ENCODE measurements at places on chromosomes 5 and 9.

GRCh38 chr9:20065046-20065445, 276.2 kb upstream of the SLC24A2 start:
- no peak for DNase-seq

GRCh38 chr5:59684388-59685190, 208.9 kb downstream of the PDE4D start:
- DNase-seq = no peak

DNA sequence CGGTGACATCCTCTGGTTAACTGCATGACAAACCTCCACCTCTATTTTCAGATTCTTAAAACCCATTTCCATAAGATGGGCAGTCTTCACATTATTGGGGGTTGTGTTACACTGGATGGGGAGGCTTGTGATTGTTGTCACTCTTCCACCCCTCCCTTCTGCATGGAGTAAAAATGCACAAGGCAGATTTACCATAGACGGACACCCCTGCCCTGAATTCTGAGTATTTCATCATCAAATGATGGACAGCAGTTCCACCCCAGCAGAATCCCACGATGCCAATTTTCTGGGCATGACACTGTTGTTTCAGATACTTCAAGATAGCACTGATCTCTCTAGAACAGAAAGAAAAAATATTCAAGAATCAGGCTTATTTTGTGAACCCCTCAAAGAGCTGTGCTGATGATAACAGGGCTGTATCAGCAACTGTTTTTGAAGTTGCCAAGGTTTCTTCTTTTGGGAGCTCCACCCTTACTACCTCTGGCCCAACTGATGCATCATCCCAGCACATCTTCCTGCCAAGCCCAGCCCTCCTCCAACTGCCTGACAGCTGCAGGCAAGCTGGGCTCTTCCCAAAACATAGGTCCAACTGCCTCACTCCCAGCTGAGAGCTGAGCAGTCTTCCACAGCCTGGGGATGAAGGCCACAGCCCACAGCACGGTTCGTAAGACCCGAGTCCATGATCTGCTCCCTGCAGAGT, 21.4 kb downstream of the CMBL start:
- no peak for DNase-seq

- no peak for DNase-seq
Measured at GRCh38 chr5:137665678-137666460, 70.0 kb downstream of the KLHL3 start.

- DNase-seq = no peak
Measured at GRCh38 chr9:89274838-89275237, 36.2 kb upstream of the CKS2 start.

GRCh38 chr9:89225991-89226471, 47.4 kb upstream of the SHC3 start:
- no peak for DNase-seq

- DNase-seq = no peak
Measured at GRCh38 chr5:2000591-2000990, 117.9 kb upstream of the IRX4 start.

- peak; percentile 58 for DNase-seq
Measured at GRCh38 chr5:73786043-73786831, 160.2 kb downstream of the ARHGEF28 start.

DNA sequence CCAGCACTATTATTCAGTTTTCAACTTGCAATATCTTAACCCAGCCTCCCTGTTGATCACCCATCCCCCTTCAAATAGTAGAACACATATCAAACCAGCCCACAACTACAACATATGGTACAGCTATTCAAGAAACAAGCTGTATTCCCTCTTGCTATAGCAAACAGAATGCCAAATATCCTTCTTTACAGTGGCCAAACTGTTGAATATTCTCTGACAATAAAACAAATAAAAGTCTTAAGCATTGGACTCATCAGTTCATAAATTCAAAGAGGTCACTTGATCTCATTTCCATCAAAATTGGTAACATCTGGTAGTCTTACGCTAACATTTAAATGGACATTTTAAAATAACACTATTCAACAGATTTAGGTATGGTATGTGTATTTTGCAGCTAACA, 350.8 kb downstream of the EFNA5 start:
- DNase-seq = no peak

GRCh38 chr9:82745919-82746318, 317.0 kb downstream of the RASEF start:
- no peak for DNase-seq

DNA sequence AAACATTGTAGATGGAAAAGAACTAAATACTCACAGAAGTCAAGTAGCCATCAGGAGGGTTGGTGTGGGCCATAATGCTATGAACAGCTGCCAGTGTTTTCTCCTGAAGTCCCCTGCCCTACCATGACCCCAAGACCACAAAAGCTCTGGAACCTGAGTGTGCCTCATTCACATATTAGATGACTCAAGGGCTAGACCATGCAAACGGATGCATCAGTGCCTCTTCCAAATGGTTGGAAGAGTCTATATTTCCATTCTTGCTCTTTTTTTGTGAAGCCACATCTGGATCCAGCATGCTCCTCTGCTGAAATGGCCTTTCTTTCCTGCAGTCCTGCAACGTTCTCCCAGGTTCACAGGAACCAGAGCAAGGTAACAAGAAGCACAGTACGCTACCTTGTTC, 136.6 kb upstream of the EPB41L4A start:
- DNase-seq = no peak

DNA sequence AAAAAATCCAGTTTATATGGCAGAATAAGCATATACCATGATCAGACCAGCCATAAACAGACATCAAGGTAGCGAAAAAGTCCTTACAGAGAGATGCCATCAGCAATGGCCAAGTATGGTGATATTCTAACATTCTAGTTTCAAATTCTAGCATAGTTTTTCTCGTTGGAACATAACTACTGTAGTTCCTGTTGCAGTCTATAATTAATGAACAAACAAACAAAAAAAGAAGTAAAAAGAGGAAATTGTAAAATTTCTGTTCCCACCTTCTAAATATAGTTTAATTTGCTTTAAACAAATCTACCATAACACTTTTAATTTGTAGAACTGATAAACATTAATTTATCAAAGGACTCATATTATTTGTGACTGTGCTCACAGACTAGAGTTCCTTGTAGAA, 9.9 kb upstream of the CD180 start:
- no peak for DNase-seq

GRCh38 chr5:61619777-61620518, 287.9 kb downstream of the ZSWIM6 start:
- DNase-seq = no peak

DNA sequence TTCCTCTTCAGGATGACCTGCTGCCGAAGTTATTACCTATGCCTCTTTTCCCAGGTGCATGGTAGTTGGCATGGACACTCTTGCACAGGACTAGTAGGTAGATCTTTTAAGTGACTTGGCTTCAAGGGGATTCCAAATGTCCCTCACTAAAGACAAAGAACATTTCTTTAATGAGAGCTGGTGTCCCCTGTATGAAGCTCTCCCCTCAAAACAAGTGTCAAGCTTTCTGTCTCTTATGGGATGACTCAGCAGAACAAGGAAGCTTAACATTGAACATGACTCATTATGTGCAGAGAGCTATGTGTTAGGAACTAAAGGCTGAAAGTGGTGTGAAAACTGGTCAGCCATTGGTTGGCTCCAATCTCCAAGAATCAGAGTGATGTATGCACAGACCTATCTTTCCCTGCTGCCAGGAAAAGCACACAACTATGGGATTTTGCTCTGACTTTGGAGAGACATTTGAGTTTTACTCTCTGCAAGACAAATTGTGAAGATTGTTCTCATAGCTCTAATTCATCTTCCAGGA, 120.5 kb downstream of the PRDM6 start:
- DNase-seq = no peak

DNA sequence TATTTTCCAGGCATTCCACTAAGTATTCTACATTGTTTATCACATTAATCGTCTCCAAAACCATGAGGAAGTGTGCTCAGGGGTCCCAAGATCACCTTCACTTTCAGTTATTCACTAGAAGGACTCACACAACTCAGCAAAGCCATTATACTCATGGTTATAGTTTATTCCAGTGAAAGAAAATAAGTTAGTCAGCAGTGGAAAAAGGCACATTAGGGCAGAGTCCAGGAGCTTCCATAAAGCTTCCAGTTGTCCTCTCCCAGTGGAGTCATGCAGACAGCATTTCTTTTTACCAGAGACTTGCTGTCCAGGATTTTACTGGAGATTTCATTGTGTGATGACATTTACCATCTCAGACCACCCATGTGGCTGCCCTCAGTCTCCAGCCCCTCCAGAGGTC, 51.5 kb downstream of the SH3RF2 start:
- no peak for DNase-seq

- DNase-seq = no peak
Measured at GRCh38 chr9:70463877-70464276, 49.4 kb upstream of the KLF9 start.

- no peak for DNase-seq
Measured at GRCh38 chr5:58366461-58366860, 93.4 kb downstream of the PLK2 start.

- no peak for DNase-seq
Measured at GRCh38 chr5:38843665-38844064, 2.1 kb upstream of the OSMR start.

GRCh38 chr5:83340511-83340918, 131.0 kb upstream of the VCAN start:
- no peak for DNase-seq

DNA sequence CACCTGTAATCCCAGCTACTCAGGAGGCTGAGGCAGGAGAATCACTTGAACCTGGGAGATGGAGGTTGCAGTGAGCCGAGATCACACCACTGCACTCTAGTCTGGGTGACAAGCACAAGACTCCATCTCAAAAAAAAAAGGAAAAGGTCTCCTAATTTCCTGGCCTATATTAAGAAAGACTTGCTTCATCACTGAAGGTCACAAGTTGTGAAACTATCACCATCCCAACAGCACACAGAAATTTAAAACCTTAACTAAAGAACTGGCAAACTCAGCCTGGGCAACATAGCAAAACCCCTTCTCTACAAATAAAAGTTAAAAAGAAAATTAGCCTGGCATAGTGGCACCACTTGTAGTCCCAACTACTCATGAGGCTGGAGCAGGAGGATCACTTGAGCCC, 17.2 kb downstream of the FRMD3 start:
- DNase-seq = no peak

- no peak for DNase-seq
Measured at GRCh38 chr9:115689331-115689730, 464.3 kb upstream of the PAPPA start.

GRCh38 chr5:80204808-80205614, 50.8 kb downstream of the SERINC5 start:
- DNase-seq = no peak

DNA sequence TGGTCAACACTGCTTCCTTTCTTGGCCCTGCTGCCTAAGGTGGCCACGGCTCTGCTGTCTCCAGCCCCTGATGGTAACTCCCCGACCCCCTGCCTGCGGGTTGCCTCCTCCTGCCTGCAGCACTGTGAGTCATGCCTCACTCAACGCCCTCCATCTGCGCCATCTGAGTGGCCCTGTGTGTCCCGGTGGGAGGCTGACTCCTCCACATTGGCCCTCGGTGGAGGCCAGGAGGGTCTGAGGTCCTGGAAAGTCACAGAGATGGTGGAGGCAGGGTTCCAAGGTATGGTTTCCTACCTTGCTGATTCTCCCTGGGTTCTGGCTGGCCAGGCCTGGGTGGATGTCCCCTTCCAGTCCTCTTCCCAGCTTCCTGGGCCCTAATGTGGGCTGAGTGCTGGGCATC, 64.5 kb upstream of the ADAMTS2 start:
- no peak for DNase-seq

DNA sequence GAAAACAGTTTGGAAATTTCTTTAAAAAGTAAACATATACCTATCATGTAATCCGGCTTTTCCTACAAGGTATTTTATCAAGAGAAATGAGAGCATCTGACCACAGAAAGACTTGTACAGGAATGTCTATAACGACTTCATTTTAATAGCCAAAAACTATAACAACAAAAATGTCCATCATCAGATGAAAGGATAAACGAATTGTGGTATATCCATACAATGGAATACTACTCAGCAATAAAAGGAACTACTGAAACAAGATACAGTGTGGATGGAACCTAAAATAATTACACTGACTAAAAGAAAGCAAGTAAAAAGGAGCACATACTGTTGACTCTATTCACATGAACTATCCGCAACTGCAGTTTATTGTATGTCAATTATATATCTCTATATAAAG, 1.4 kb upstream of the FTMT start:
- no peak for DNase-seq

- no peak for DNase-seq
Measured at GRCh38 chr9:133058550-133059320, 3.0 kb upstream of the CEL start.

- no peak for DNase-seq
Measured at GRCh38 chr9:15423231-15423985, 732 bp downstream of the SNAPC3 start.
